ENCODE measurements at places on chromosomes 7 and 10.
A peak's percentile ranks its signal among the peaks of the same experiment; 100 is the strongest.

- H3K4me1 ChIP-seq, result no peaks in the 10 kb centered on the region
- H3K36me3 ChIP-seq, result no peaks in the 10 kb centered on the region
- H3K4me3 ChIP-seq, result no peak overlapping the region
- no peak for DNase-seq
- no peak overlapping the region for H3K27ac ChIP-seq
Measured at GRCh38 chr7:28613262-28613661, 200.9 kb downstream of the CREB5 start.

DNA sequence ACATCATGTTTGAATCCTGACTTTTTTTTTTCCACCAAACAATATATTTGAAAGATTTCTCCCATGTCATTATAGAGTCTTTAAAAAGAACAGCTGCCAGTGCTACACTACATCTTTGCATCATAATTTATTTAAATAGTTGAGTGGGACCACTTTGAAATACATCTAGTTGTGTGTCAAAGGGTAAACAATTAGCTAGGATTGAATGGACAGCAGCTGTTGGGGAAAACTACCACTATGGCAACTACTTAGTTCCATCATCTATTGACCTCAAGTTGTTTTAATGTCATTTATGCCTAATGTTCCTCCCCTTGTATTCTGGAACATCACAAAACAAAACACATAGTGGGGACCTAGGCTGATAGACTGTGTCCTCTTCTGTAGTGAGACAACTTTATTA lies 985.1 kb downstream of the SORCS1 start:
- no peaks in the 10 kb centered on the region for H3K36me3 ChIP-seq
- H3K4me1 ChIP-seq, result no peaks in the 10 kb centered on the region
- H3K4me3 ChIP-seq, result no peak overlapping the region

DNA sequence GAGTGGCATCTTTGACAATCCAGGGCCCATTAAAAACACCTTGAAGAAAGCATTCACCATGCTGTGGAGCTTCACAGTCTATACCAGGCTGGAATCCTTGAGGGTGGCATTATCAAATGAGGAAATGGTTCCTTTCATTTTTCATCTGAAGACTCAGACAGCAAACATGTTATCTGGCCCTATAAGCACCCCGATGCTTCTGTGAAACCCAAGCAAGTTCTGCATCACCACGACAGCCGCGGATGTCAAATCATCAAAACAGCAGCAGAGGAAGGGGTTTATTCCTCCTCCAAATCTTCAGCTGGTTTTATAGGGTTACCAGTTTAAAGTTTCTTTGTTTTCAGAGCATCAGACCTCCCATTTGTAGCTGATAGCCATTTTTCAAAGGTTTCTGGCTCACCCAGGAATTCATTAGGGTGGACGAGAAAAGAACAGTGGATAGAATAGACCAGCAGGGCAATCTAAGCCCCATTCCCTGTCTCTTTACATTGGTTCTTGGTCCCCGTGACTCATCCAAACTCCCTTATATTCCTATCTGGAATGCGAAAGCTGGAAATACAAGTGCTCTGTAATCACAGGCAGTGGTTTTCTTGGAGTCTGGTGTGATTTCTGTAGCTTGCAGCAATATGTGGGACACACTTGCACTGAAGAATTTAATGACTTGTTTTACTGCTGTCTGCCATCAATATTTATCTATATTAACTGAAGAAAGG lies 217.9 kb downstream of the SKAP2 start:
- no peak overlapping the region for H3K27ac ChIP-seq
- no peaks in the 10 kb centered on the region for H3K36me3 ChIP-seq
- no peak for DNase-seq
- H3K4me1 ChIP-seq, result no peaks in the 10 kb centered on the region
- no peaks in the 10 kb centered on the region for H3K27me3 ChIP-seq

DNA sequence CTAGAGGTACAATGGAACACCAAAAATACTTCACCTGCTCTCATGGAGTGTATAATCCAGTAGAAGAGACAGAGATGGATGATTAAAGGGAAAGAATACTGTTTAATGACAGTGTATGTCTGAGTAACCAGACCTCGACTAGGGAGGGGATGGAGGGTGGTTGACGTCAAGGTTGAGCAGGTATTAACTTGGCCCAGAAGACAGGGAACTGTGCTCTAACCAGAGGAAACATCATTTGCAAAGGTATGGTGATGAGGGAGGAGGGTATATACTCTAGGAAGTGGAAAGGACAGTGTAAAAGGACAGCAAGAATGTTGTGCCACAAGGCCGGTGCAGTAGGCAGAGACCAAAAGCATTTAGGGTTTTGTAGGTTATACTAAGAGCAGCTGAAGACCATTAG lies 2.9 kb downstream of the MIOS start:
- peaks cover 37% of the 10 kb centered on the region for H3K4me1 ChIP-seq
- no peaks in the 10 kb centered on the region for H3K27me3 ChIP-seq
- no peak for DNase-seq
- H3K27ac ChIP-seq, result peak overlapping the region; percentile 91
- H3K4me3 ChIP-seq, result peak overlapping the region; percentile 61

DNA sequence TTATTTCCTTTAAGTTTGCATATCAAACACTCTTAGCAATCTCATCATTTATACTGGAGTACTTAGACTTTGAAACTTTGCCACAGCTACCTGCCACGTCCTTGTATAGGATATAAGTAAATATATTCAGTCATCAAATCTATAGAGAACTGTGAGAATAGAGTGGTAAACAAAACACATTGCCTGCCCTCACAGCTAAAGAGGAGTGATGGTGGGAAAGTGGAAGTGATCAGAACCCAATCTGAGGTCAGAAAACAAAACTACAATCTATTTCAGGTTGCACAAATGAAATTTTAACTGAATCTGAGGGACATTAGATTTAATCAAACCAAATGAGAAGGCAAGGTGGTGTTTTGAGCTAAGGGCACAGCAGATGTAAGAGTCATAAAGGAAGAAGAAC lies 74.8 kb downstream of the ZEB1 start:
- no peaks in the 10 kb centered on the region for H3K27me3 ChIP-seq
- no peak for DNase-seq
- no peak overlapping the region for H3K27ac ChIP-seq
- no peak overlapping the region for H3K4me3 ChIP-seq
- H3K36me3 ChIP-seq, result no peaks in the 10 kb centered on the region
- peaks cover 16% of the 10 kb centered on the region for H3K4me1 ChIP-seq

- peaks cover 62% of the 10 kb centered on the region for H3K27me3 ChIP-seq
- no peak overlapping the region for H3K27ac ChIP-seq
- peak overlapping the region; percentile 72 for H3K4me3 ChIP-seq
- H3K4me1 ChIP-seq, result peaks cover 6% of the 10 kb centered on the region
- H3K36me3 ChIP-seq, result no peaks in the 10 kb centered on the region
Measured at GRCh38 chr10:101292194-101293006, 61.6 kb upstream of the BTRC start.

DNA sequence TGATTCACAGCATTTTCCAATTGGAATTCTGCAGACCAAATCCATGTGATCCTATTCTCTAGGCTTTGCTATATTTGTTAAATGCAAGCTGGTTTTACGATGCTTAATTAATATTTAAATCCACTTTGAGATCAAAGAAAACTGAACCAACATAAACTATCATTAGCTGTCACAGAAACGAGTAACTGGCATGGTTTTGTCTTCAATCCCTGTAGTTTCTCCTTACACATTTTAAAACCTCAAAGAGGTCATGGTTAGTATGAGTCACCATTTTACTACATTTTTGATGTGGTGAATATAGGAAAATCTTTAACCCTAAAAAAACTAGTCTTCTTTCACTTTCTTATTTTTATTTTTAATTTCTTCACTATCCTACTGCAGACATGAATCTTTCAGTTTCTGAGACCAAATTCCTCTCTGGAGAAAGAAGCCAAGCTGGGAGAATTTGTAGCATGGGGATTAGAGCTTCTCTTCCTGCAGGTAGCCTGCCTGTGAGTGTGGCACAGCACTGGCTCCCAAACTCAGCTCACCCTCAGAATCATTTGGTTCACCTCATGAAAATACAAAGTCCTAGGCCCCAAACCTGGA lies 8.7 kb upstream of the LIPM start:
- peaks cover 6% of the 10 kb centered on the region for H3K4me1 ChIP-seq
- DNase-seq, result no peak
- no peaks in the 10 kb centered on the region for H3K36me3 ChIP-seq
- H3K4me3 ChIP-seq, result no peak overlapping the region
- no peaks in the 10 kb centered on the region for H3K27me3 ChIP-seq

DNA sequence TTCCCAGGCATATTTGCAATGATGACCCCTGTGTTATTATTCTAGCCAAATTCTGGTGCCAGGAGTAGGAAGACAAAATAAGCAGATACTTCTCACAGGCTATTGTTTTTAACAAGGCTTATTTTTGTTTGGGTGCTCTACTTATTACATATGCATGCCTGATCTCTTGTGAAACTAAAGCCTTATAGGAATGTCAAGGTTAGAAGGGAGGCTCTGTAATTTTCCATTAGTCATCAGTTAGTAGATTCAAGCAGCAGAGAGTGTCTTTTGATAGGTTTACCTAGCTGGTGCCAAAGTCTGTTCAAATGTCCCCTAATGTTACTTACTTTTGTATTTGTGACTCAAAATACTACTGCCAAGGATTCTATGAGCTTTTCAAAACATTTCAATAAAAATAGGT lies 11.7 kb upstream of the TMEM106B start:
- no peak for DNase-seq
- H3K4me3 ChIP-seq, result no peak overlapping the region
- H3K27ac ChIP-seq, result no peak overlapping the region

GRCh38 chr10:63388421-63389031 lies 77.3 kb downstream of the JMJD1C start:
- DNase-seq, result no peak
- no peaks in the 10 kb centered on the region for H3K27me3 ChIP-seq
- peak overlapping the region; percentile 57 for H3K27ac ChIP-seq
- H3K36me3 ChIP-seq, result peaks cover 9% of the 10 kb centered on the region
- peak overlapping the region; percentile 72 for H3K4me3 ChIP-seq
- H3K4me1 ChIP-seq, result peaks cover 70% of the 10 kb centered on the region

GRCh38 chr10:115214829-115215228 lies 121.7 kb downstream of the ATRNL1 start:
- H3K4me3 ChIP-seq, result no peak overlapping the region
- no peak overlapping the region for H3K27ac ChIP-seq
- no peaks in the 10 kb centered on the region for H3K27me3 ChIP-seq

GRCh38 chr7:138355254-138355653 lies 104.8 kb upstream of the TRIM24 start:
- H3K27ac ChIP-seq, result no peak overlapping the region
- peaks cover 6% of the 10 kb centered on the region for H3K36me3 ChIP-seq
- H3K27me3 ChIP-seq, result no peaks in the 10 kb centered on the region

DNA sequence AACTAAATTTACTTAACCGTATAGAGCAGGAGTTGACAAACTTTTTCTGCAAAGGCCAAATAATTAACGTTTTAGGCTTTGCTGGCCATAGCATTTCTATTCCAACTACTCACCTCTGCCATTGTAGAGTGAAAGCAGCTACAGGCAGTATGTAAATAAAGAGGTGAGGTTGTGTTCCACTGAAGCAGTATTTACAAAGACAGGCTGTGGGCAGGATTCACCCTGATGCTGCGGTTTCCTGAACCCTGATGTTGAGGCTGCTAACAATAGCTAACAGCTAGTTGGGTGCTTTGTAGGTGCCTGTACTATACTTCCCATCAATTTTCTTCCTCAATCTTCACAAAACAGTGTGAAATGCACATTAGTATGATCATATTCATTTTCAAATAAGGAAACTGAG lies 47.0 kb upstream of the LAMB1 start:
- H3K4me3 ChIP-seq, result no peak overlapping the region
- DNase-seq, result no peak
- H3K27ac ChIP-seq, result no peak overlapping the region
- peaks cover 12% of the 10 kb centered on the region for H3K4me1 ChIP-seq
- H3K27me3 ChIP-seq, result no peaks in the 10 kb centered on the region
- no peaks in the 10 kb centered on the region for H3K36me3 ChIP-seq

GRCh38 chr7:14430926-14431325 lies 441.5 kb upstream of the ETV1 start:
- H3K27ac ChIP-seq, result no peak overlapping the region
- no peaks in the 10 kb centered on the region for H3K4me1 ChIP-seq

- H3K27ac ChIP-seq, result peak overlapping the region; percentile 87
- peak; percentile 55 for DNase-seq
- H3K36me3 ChIP-seq, result no peaks in the 10 kb centered on the region
Measured at GRCh38 chr7:151008143-151008510, 16.2 kb downstream of the ATG9B start.

DNA sequence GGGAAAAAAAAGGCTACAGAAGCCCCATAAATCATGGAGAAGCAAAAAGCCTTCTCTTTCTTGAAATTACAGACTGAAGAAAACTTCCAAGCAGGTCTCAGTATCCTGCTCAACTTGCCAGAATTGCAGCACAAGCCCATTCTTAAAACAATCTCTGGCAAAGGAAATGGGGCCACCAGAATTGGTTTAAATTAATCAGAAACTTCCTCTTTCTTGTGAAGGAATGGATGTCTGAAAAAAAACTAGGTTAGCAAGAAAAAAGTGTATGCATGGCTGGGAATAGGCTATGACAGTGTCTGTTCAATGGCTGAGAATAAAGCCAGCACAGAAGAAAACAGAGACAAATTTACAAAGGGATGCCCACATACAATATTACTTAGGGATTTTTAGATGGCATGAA lies 59.1 kb downstream of the TFEC start:
- no peaks in the 10 kb centered on the region for H3K36me3 ChIP-seq
- H3K27ac ChIP-seq, result no peak overlapping the region
- DNase-seq, result no peak

GRCh38 chr7:100752994-100753393 lies 19.6 kb downstream of the ZAN start:
- no peak overlapping the region for H3K27ac ChIP-seq
- DNase-seq, result no peak
- H3K4me3 ChIP-seq, result no peak overlapping the region

- DNase-seq, result no peak
- peaks cover 27% of the 10 kb centered on the region for H3K27me3 ChIP-seq
- H3K4me1 ChIP-seq, result no peaks in the 10 kb centered on the region
- no peak overlapping the region for H3K27ac ChIP-seq
Measured at GRCh38 chr7:12771378-12771877, 84.0 kb downstream of the ARL4A start.

DNA sequence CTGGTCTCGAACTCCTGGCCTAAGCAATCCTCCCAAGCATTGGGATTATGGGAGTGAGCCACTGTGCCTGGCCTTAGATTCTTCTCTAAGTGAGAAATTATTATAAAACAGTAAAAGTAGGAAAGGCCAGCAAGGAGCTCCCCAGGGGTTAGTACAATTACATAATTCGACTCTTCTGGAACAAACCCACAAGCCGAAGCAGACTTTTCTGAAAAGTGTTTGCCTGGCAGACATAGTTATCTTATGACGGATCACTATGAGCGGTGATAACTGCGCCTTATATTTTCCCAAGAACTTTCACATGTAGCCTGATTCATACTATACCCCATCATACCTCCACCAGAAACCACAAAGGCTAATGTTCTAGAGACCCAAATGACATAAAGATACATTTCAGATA lies 30.2 kb upstream of the SH3PXD2A start:
- H3K4me3 ChIP-seq, result no peak overlapping the region
- no peaks in the 10 kb centered on the region for H3K27me3 ChIP-seq
- peaks cover 28% of the 10 kb centered on the region for H3K4me1 ChIP-seq
- H3K36me3 ChIP-seq, result no peaks in the 10 kb centered on the region
- no peak for DNase-seq

- no peak overlapping the region for H3K27ac ChIP-seq
- no peak for DNase-seq
- no peaks in the 10 kb centered on the region for H3K36me3 ChIP-seq
- no peaks in the 10 kb centered on the region for H3K4me1 ChIP-seq
- H3K27me3 ChIP-seq, result peaks cover 30% of the 10 kb centered on the region
- H3K4me3 ChIP-seq, result no peak overlapping the region
Measured at GRCh38 chr10:29252811-29253689, 35.8 kb upstream of the LYZL1 start.

Data from naive thymus-derived CD8-positive, alpha-beta T cell (primary cell).